ENCODE measurements at places on chromosomes 5 and 9.

DNA sequence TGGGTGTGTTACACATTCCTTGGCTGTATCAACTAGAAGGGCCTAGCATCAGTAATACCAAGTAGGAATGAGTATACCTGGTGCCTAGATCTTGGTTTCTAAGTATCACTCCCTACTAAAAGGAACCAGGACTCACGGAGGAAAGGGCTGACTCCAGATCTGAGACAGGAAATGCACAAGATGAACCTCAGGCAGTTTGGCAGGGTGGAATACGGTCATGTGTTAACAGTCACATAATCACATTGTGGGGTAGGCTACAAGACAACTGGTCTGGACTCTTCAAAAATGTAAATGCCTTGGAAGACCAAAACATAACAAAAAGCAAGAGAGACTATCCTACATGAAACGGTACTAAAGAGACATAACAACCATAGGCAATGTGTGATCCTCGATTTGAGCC lies 158.8 kb downstream of the CRB2 start:
- no peak for DNase-seq

GRCh38 chr9:3828495-3828894 lies 302.7 kb upstream of the RFX3 start:
- no peak for DNase-seq

DNA sequence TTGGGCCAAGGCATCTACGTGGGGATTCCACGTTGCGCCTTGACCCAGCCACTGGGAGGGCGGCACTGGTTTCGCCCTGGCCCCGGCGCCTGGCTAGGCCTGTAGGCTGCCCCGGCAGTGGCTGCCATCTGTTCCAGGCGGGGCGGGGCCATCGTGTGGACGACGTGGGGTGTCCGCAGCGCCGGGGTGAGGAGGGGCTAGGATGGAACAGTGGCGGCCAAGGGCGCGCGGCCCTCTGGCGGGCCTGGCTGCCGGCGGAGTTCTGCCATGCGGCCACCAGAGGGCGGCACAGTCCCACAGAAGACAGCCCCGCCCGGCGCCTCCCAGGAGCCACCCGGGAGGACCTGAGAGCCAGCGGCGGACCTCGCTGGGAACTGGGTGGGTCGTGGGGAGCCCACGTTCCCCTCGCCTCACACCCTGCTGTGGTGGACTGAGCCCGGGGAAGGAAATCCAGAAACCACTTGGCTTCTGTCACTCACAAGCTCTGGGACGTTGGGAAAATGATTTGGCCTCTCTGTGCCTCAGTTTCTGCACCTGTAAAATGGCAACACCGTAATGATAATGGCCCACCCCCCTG lies 22.6 kb upstream of the RAPGEF1 start:
- peak; percentile 74 for DNase-seq

DNA sequence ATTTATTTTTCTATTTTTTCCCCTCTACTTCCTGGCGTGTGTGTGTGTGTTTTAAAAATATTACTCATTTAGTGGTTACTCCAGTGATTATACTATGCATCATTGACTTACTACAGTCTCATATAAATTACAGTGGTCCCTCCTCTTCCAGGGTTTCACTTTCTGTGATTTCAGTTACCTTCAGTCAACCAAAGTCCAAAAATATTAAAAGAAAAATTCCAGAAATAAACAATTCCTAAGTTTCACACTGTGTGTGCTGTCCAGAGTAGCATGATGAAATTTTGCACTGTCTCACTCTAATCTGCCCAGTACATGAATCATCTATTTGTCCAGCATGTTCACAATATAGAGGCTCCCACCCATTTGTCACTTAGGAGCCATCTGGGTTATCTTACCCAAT lies 47.4 kb upstream of the CCDC112 start:
- no peak for DNase-seq

- DNase-seq: no peak
Measured at GRCh38 chr9:126504086-126504976, 109.4 kb upstream of the LMX1B start.

- DNase-seq: no peak
Measured at GRCh38 chr9:88287972-88288371, 100.3 kb upstream of the SPIN1 start.

DNA sequence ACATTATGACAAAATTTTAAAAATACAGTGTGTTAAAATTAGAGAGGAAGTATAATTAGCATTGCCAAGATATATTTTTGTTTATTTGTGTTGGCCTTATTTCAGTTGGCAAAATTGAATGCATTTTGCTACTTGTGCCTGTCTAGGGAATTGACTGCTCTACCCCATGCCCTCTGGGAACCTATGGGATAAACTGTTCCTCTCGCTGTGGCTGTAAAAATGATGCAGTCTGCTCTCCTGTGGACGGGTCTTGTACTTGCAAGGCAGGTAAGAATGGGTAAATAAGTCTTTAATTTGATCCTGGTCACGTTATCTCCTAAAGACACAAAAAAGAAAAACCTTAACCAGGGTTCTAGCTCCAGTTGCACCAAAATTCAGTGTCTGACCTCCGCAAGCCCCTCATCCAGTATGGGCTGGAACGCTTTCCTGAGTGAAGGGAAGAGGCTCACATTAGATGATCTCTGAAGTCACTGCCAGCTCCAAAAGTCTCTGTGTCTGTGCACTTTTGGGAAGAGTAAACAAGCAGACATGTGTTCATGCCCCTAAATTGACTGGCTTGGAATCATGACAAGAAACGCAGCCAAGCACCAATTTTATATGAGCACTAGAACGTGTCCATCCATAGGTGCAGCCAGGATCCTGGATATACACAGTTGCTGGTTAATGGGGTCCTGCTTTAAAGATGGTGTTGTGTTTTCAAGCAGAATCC lies 98.3 kb upstream of the PRRC1 start:
- no peak for DNase-seq

DNA sequence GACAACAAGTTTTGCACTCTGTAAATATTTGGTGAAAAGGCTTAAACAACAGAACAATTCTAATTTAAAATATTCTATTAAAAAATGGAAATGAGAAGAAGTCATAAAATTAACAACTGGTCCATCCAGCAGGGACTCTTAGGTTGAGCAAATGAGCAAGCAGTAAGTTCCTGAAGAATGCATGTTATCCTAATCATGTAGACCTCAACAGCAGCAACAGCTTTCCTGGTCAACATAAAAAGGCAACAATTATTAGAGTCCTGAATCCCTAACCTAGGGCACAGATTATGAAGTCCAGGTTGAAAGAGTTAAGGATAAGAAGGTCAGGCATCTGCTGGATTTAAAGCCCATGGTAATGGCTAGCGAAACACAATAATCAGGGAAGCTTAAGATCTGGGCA lies 120.9 kb downstream of the SSBP2 start:
- no peak for DNase-seq

DNA sequence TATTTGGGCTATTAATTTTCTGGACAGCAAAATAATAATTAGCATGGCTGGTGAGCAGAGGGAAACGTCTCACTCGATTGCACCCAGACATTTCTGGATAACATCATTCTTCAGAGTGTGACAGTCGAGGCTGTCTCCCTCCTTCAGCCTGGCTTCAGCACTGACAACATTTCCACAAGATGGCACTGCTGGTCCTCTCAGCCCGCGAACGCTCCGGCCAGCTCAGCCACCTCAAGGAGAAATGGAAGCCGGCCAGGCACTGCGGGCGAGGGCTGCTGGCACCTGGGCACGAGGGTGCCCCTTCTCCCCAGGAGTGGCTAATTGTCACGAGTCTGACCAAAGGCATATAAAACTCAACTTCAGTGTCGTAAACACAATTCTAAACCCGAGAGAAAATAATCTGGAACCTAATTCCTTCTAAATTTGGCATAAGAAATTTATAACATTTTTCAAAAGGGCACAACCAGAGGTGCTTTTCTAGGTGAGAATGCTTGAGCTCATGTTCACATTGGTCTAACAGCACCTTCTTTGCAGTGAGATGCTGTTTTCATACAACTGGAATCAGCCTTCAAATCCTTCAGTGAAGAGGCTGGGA lies 65.9 kb downstream of the DAP start:
- DNase-seq: peak; percentile 56

GRCh38 chr5:177294632-177295031 lies 8.9 kb downstream of the RAB24 start:
- DNase-seq: no peak

DNA sequence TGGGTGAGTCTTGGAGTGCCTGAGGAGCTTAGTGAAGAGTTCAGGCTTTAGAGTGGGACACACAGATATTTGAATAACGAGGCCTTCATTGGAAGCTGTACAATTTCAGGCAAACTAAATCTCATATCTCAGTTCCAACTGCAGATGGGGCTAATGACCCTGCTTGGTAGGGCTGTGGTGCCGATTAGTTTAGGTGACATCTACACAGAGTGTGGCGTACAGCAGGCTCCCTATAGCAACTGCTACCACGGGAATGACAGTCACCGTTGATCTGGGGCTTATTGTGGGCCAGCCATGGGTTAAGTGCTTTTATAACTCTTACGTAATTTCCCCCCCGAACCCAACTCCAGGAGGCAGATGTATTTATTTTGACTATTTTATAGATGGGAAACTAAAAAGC lies 70.8 kb downstream of the FAT2 start:
- DNase-seq: no peak

DNA sequence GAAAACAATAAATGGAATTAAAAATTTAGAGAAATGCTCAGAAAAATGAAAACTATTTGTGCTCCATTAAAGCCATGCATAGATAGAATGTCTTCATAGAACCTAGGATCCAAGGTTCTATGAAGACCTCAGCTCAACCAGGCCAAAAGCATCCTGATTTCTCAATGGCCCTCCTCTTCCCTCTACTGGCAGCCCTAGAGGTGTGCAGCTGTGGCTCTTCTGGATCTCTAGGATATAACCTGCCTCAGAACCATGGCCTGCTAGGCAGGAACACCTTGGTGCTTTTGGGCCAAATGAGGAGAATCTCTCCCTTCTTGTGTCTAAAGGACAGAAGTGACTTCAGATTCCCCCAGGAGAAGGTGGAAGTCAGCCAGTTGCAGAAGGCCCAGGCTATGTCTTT lies 15.1 kb downstream of the IFNA1 start:
- DNase-seq: peak; percentile 32

- no peak for DNase-seq
Measured at GRCh38 chr5:9657819-9658218, 27.7 kb upstream of the TAS2R1 start.

GRCh38 chr9:37062336-37062735 lies 28.3 kb upstream of the PAX5 start:
- DNase-seq: no peak

DNA sequence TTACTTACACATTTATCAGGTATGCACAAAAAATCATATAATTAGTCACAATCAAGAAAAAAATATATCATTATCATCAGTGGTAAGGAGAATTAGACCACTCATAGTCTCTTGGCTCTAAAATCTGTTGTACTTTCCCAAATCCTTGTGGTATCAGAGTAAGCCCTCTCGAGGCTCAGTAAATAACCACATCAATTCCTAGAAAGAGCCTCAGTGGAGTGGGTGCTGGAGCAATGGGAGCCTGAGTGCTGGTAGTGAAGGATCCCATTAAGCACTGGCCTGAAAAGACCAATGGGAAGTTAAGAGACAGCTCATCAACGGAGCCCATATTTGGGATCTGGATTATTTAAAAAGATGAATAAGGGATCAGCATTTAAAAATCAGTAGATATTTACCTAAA lies 130.3 kb upstream of the EFNA5 start:
- DNase-seq: no peak

DNA sequence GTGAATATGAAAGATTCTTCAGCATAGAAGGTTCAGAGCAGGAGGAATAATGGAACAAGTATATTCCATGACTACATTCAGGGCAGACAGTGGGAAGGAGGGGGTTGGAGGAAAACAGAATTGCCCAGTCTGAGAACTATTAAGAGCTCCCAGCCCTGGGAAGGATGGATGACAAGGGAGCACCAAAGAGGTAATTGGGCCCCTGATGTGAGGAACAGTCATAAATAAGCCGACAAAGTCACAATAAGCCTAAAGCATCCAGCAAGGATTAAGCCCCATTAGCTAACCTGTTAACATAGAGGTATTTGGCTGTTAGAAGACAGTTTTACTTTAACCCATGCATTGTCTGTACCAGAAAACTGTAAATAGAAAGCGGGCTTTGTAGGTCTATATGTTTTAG lies 348.7 kb upstream of the SEMA6A start:
- DNase-seq: no peak

DNA sequence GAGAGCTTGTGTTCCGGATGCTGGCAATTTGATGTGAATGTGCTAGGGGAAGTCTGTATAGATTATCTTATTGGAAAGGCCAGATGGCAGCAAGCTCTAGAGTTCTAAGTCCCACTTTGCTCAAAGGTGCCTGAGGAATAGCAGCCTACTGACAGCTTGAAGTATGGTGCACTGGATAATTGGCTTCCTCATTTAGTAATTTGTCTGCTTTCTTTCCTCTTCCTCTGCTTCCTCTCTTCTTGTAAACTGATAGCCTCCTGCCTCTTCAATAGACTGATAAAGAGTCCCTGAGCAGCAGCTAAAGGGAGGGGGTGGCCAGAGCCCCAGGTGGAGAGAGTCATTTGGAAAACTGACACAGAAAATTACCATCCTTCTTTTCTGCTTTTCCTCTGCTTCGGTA lies 177.3 kb downstream of the FGF1 start:
- no peak for DNase-seq

DNA sequence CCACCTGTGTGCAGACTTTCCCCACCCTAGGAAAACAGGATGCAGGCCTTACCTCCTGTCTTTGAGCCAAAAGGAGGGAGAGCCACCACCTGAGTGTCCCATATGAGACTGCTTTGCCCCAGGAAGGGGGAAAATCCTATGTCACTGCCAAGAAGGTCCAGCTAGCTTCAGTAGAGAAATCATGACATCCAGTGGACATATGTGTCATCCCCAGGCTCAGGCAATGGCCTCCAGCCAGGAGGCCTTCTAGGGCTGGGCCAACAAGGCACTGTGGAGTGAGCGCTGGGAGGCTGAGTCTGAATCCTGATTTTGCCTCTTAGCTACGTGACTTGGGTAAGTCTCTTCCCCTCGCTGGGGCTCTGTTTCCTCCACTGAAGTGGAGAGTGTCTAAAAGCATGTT lies 60.2 kb downstream of the SMIM23 start:
- no peak for DNase-seq

GRCh38 chr5:142427015-142427364 lies 102.2 kb upstream of the SPRY4 start:
- no peak for DNase-seq

- peak; percentile 36 for DNase-seq
Measured at GRCh38 chr5:140633021-140633471, at the start of gene CD14. TSS of gene CD14 (minus strand) at chr5:140633175. CDS start at chr5:140633071, 104 bp downstream.

- DNase-seq: no peak
Measured at GRCh38 chr5:129199308-129199707, 104.8 kb downstream of the ISOC1 start.

- no peak for DNase-seq
Measured at GRCh38 chr9:23015557-23015956, 568.9 kb downstream of the DMRTA1 start.

GRCh38 chr5:42531611-42532010 lies 108.4 kb downstream of the GHR start:
- DNase-seq: no peak

DNA sequence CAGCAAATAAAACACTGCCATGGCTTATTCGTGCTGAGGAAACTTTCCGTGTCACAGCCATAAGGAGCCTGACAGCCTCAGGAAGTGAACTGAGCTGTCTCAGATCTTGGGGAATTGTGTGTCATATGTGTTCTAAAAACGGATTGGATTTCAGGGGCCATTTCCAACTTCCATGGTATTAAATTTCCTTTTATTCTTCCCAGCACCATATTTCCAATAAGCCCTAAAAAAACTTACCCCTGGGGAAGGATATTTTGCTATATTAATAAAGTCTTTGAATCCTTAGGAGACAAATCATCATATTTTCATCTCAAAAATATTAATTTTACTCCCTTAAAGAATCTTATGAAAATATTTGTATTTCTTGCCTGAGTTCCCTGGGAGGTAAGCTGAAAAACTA lies 93.9 kb downstream of the LHFPL2 start:
- DNase-seq: no peak

- DNase-seq: no peak
Measured at GRCh38 chr5:81965524-81965923, 6.3 kb upstream of the ATG10 start.

Measured in activated naive CD4-positive, alpha-beta T cell treated with anti-CD3 and anti-CD28 coated beads for 36 hours (primary cell).